ENCODE measurements at places on chromosomes 6 and 20.

DNA sequence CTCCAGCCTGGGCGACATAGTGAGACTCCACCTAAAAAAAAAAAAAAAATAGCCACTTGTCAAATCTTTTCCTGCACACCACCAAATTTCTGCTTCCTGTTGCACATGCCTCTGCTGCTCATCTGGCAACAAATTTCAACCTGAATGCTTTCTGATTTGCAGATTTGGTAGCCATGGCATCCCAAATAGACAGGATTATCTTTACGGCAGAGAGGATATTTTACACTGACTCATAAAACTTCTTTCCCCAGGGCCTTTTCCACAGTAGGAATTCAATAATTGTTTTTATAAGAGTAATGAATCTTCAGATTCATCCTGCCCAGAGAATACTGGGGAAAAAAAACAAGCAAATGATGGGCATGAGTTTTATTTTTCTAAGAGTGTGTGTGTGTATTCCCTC, 264.6 kb downstream of the FRK start:
- no peak for DNase-seq

DNA sequence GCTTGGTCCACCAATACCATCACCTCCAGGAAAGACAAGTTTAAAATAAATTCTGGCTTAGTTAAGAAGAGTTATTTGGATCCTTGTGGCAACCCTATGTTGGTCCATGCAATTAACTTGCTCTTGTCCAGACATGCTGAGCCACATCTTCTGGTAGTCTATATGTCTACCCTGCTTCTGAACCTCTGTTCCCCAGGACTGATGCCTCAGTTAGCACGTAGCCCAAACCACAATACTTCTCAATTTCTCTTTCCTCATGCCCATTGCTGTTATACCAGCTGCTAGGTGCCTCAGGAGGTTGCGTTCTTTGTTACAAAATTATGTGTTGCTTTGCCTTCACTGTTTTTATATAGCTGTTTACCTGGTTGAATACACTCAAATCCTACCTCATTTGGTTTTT, 116.4 kb upstream of the KCNQ5 start:
- no peak for DNase-seq

DNA sequence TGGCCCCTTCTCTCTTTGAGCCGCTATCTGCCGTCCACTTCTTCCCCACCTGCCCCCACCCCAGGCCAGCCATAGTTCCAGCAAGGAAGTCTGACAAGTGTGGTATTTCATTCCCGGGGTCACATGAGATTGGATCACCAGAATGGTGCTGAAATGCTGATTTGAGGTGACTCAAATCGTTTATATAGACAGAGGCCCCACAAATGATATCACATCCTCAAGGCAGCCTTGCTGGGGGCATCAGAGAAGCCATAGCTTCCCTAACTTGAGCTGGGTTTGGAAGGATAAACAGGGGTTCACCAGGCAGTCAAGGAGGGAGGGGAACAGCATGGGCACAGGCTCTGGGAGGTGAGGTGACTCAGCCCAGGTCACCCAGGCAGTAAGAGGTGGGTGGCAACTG, 9.9 kb downstream of the SDCBP2 start:
- no peak for DNase-seq

DNA sequence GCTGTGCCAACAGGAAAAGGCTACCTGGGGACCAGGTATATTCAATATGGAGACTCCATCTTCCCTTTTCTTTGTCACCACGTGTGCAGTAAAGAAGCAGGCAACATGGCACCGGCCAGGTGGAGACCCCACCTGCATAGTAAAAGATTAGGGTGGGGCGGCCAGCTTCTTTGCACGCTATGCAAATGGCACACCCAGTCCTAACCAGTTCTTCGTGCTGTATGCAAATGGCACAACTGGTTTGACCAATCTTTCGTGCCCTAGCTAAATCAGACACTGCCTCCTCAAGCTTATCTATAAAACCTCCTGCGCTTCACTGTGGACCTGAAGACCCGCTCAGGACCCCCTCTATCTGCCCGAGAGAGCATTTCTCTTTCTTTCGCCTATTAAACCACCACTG, 88.8 kb upstream of the EZR start:
- DNase-seq: no peak

- DNase-seq: peak; percentile 44
Measured at GRCh38 chr6:41976794-41977484, 35.3 kb upstream of the CCND3 start.

GRCh38 chr20:35510951-35511735, 18.3 kb downstream of the C20orf173 start:
- peak; percentile 22 for DNase-seq

DNA sequence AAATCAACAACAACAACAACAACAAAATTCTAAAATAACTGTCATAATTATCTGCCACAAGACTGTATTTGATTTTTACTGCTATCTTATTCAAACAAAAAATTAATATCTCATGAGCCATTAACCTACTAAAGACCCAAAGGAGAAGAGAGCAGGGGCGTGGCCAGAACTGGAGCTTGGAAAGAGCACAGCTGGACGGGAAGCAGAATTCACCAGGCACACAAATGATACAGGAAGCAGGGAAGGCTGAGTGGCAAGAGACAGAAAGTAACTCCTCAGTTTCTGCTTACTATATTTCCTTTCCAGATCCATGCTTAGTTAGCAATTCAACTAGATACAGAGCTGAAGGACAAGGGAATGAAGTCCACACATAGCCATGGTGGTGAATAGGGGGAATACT, 54.4 kb downstream of the FKBP5 start:
- DNase-seq: peak; percentile 32

GRCh38 chr6:156402227-156402626, 375.0 kb upstream of the ARID1B start:
- DNase-seq: no peak

- DNase-seq: peak; percentile 26
Measured at GRCh38 chr6:5936140-5936539, 70.6 kb downstream of the NRN1 start.

GRCh38 chr20:39800548-39800947, 838.4 kb downstream of the DHX35 start:
- peak; percentile 84 for DNase-seq

Measured in fibroblast of the aortic adventitia (primary cell).